ENCODE measurements at places on chromosomes 13 and 19. TPM values are rescaled to one million over a fixed set of nuclear protein-coding genes. Genes with fewer than 3 reads are reported as not detected.

GRCh38 chr19:58554494-58555368 lies at the start of gene CHMP2A:
CHMP2A (minus strand) TSS chr19:58555105; CDS start chr19:58554212, 893 bp downstream.
- DNase-seq = peak; percentile 99

MYO16 gene
- total RNA-seq = 0.20 TPM

DNA sequence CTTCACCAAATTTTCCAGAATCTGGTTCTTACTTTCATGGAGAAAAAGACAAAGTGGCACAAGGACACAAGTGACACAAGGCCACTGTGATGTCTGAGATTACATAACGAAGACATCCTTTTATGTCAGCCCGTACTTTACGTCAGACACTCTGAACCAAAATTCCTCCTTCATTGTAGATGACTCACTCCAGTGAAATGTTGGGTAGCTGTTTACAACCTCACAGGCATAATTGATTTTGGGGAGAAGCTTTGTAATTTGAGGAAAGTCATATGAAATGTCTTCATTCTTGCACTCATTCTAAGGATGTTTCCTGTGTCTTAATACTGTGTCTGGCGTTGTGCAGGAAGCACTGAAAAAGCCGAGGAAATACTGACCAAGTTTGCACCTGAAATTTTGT lies 20.0 kb upstream of the LGALS14 start:
- DNase-seq = no peak

GRCh38 chr13:35213911-35214310 lies 262.6 kb downstream of the MAB21L1 start:
- DNase-seq = no peak

DNA sequence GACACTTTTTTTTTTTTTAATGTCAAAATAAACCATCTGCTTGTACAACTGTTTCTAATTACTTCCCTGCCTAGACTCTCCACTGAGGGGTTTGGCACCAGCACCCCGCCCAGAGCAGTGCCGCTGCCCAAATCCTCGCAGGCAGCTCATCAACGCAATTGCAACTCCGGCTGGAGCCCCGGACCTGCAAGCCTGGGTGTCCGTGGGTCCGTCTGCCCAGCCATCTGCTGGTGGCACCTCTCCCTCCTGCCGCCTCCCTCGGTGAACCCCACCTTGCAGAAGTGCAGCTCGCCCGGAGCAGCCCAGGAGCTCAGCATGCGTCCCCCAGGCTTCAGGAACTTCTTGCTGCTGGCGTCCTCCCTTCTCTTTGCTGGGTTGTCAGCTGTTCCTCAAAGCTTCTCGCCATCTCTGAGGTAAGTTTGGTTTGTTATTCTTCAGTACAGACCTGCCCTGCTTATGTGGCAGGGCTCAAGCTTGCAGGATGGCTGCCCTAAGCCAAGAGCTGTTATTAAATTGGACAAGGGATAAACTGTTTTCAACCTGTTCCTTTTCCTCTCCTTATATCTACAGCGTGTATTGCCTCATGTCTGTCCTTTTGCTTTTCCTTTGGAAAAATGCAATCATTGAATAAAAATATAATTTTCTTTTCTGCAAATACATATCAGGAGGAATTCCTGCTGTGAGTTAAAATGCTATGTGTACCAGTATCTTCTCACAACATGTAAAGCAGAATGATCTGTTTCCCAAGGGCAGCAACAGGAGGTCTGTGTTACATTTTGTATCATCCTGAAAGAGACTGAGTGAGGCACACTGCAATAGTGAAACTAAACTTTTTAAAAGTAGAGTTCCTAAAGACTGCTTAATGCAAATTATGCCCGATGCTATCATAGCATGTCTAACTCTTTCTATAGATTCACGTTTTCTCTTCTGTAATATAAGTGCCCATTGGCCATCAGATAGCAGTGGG lies at the start of gene ITGBL1:
Gene ITGBL1 (plus strand): TSS at position 157 of the 967 bp plus-strand sequence. CDS start 159 bp downstream, at position 316.
- DNase-seq = no peak

- no peak for DNase-seq
Measured at GRCh38 chr19:41364524-41365391, 809 bp upstream of the B9D2 start.

SELENOV gene
- total RNA-seq = not detected

GGN gene
- total RNA-seq = 1.8 TPM

DNA sequence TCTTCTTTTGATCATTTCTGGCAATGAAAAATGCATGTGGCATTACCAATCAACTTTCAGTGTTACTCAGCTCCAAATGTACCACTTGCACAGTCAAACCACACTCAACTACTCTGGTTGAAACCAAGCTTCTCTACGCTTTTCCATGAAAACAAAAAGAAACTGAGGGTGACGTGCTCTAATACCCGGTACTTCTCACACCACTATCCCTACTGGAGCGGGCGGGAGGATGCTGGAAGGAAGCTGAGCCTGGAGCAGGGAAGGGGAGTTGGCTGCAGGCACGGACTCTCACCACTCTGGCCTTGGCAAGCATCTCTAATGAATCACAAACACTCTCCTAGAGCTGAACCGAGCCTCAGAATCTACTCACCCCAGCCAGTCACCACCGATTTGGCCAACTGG lies 48.2 kb downstream of the STK24 start:
- no peak for DNase-seq

GRCh38 chr13:46641274-46642081 lies 88.5 kb downstream of the LRCH1 start:
- no peak for DNase-seq

LRRC25 gene
- total RNA-seq = 7.8 TPM

DNA sequence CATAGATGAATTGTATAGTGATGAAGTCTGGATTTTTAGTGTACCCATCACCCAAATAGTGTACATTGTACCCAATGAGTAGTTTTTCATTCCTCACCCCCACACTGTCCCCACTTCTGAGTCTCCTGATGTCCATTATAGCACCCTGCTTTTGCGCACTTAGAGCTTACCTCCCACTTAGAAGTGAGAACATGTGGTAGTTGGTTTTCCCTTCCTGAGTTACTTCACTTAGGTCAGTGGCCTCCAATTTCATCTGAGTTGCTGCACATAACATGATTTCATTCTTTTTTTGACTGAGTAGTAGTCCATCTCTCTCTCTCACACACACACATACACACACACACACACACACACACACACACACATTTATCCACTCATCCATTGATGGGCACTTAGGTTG lies 43.2 kb upstream of the ALOX5AP start:
- DNase-seq = no peak

DNA sequence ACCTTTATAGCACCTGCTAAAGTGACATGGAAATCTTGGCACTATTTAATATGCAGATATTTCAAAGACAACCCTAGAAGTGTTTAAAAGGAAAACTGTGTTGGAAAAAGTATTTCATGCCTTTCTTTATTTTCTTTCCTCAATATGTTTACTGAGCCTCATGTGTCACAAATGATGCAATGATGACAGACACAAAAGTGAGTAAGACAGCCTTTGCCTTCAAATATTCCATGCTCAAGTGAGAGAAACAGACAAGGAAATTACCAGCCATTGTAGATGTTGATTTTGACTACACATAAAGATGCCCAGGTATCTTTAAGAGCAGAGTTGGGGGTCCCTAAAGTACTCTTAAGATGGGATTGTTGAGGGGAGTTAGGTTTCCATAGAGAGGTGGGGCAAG lies 48.0 kb upstream of the TPP2 start:
- DNase-seq = no peak

- no peak for DNase-seq
Measured at GRCh38 chr13:21079221-21079620, 17.8 kb upstream of the LATS2 start.

GRCh38 chr13:79725841-79726240 lies 244.9 kb downstream of the NDFIP2 start:
- no peak for DNase-seq

MBD3L2 gene
- total RNA-seq = not detected

- no peak for DNase-seq
Measured at GRCh38 chr19:12346896-12347295, 13.5 kb upstream of the ZNF563 start.

DNA sequence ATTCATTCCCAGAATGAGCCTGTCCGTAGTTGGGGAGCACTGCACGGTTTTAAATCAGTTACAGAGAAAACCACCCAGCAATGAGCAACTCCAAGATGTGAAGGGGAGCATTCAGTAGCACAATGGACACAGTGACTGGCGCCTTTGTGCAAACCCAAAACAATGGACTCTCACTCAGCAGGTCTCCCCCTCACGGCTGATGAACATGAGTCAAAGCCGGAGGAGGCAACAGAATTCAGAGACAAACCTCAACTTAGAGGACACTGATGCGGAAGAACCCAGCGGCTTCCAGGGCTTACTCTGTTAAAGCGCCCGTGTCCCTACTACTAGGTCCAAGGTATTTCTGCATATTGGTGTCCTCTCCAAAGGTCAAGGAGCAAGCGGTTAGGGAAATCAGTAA lies 17.7 kb downstream of the PLEKHF1 start:
- DNase-seq = no peak

DNA sequence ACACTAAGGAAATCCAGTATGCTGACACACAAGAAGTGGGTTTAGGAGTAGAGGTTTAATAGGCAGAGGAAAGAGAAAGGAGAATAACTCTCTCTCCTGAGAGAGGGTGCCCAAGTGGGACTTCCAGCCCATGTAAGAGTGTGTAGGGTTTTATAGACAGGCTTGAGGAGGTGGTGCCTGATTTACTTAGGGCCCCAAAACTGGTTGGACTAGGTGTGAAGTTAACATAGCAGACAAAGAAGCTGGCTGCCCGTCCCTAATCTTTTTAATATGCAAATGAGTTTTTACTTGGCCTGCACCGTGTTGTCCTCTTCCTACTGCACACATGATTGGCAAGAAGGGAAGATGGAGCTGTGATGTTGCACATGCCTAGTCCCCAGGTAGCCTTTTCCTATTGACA lies 752.5 kb upstream of the SLITRK5 start:
- DNase-seq = no peak

CXCL17 gene
- 2.1 TPM for total RNA-seq

DNA sequence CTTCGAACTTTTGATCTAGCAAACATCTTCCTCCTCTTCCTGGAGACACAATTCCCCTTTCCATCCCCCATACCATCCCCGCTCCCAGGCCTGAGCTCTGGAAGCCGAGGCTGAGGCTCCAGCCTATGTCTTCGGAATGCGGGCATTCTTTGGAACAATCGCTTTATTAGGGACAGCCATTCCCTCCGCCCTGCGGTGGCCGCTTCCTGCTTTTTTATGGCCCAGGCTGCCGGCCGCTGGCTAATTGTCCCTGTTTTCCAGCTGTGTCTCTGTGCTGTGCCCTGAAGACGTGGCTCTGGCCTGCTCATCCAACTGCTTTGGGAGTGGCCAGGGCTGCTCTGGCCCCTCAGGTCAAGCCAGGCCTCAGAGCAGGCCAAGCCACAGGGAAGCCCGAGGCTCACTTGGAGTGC lies 2.1 kb upstream of the CDX2 start:
- DNase-seq = no peak

- DNase-seq = no peak
Measured at GRCh38 chr19:3632739-3633558, 6.4 kb upstream of the CACTIN start.

SUCLA2 gene
- 40.7 TPM for total RNA-seq

TOMM40 gene
- total RNA-seq = 35.0 TPM

KLC3 gene
- total RNA-seq = 0.23 TPM

GRCh38 chr13:113851826-113852535 lies 11.9 kb downstream of the GAS6 start:
- DNase-seq = no peak

GRCh38 chr19:13784731-13785452 lies 10.4 kb upstream of the ZSWIM4 start:
- peak; percentile 77 for DNase-seq

- no peak for DNase-seq
Measured at GRCh38 chr13:101382701-101383100, 33.6 kb downstream of the NALCN start.

DNA sequence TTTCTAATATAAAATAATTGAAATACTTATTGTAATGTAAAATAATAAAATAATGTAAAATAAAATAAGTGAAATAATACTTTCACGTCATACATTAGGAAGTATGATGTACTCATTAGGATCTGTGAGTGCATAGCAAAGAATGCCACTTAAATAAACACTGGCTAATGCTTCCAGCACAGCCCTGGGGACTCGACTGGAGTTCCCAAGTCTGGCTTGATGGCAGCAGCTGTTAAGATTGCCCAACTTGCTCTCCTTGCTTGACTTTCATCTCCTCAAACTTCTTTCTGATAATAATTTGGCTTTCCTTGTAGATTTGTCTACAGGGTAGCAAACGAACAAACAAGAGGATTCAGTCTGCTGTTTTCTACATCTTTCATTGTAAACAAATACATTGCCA lies 191.9 kb downstream of the COG6 start:
- no peak for DNase-seq

GRCh38 chr19:45091031-45091923 lies 1.7 kb upstream of the PPP1R37 start:
- DNase-seq = peak; percentile 99

DNA sequence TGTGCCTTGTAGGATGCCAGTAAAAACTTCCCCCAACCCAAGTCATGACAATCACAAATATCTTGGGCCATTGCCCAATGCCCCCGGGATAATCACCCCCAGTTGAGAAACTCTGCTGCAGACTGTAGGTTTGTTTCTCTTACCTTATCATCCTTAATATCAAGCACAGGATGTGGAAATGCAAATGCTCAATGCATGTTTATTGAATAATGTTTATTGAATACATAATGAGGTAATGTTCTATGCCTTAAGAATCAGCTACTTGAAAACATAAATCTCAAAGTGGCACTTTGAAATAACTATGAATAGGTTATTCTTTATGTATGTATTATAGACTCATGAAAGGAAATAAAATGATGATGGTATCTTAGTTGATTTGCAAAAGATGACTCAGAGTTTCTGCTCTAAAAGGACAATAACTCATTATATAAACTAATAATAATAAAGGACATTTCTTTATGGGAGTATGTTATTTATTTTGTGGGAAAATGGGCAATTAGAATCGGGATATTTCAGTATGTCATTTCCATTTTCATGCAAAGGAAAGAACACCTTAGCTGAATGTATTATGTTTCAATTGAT lies 414.2 kb downstream of the EFNB2 start:
- no peak for DNase-seq

DNA sequence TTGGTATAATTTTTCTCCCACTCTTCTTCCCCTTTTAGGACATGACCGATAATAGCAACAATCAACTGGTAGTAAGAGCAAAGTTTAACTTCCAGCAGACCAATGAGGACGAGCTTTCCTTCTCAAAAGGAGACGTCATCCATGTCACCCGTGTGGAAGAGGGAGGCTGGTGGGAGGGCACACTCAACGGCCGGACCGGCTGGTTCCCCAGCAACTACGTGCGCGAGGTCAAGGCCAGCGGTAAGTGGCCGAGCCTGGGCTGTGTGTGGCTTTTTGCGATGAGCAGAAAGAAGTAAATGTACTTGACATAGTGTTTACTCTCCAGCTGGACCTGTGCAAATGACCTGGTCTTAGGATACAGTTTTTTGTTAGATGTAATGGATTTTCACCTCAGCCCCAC lies 102.5 kb downstream of the ARHGEF7 start:
- peak; percentile 64 for DNase-seq

- no peak for DNase-seq
Measured at GRCh38 chr19:3249408-3249807, 24.9 kb downstream of the CELF5 start.

GRCh38 chr19:42175952-42176648 lies 41.4 kb downstream of the DEDD2 start:
- no peak for DNase-seq

- DNase-seq = no peak
Measured at GRCh38 chr13:42396901-42397655, 125.1 kb downstream of the AKAP11 start.
